ENCODE measurements at places on chromosomes 2 and 18.

- DNase-seq: peak; percentile 44
Observed at GRCh38 chr18:79790996-79791972, 6.5 kb upstream of the KCNG2 start.

DNA sequence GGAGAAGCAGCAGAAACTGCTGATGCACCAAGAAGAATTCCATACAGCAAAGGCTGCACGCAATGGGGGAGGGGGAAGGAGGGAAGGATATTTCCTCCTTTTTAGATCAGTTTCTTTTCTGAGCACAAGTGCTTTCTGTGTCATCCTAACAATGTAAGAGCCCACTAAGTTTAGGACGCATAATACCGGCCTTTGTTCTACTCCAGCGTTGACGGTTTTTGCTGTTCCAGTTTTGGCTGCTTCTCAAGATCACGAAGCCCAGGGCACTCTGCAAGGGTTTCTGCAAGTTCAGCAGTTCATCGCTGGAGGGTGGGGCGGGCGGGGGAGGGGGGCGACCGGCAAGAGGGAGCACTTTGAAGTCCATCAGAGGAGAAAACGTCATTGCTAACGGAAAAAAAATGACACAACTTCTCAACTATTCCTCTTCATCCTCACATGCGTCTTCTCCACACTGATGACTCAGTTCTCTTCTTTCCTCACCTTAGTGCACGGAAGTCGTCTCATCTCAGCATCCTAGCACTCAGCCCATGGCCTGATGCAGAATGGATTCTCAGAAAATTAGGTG, 8.7 kb downstream of the FAM178B start:
- DNase-seq: peak; percentile 4

- DNase-seq: no peak
Observed at GRCh38 chr18:65365245-65365980, 385.4 kb upstream of the CDH7 start.

DNA sequence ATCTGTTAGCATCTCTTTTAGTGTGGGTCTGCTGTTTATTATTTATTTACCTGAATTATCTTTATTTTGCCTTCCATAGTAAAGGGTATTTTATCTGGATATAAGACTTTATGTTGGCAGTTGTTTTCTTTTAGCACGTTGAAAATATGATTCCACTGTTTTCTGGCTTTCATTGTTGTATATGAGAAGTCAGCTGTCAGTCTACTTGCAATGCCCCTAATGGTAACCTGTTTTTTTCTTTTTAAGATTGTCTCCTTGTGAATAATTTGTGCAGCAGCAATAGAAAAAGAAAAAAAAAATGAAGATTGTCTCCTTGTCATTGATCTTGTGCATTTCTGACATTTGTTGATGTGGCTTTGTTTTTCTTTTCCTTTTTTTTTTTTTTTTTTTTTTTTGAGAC, 27.2 kb downstream of the SNED1 start:
- no peak for DNase-seq
